Tibial nerve (tissue), 4 donors: ENCODE measurements at places on chromosomes 16 and 17. TPM values are rescaled to one million over a fixed set of nuclear protein-coding genes. Genes with fewer than 3 reads are reported as not detected.
A peak's percentile ranks its signal among the peaks of the same experiment; 100 is the strongest.

DNA sequence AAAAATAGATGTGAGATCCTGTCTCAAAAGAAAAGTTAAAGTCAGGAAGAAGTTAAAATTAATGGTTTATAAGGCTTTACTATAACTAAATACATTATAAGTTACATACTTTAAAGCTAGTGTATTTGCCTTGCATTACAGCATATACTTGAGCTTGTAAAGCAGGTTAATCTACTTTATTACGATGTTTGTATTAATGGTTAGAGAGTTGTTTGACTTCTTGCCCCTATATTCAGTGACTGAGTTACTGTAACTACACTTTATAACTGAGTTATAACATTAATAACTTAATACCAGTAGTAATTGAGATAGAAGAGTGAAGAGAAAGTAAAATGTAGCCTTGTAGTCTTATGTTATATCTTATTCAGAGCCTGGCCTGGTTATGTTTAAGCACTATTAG, 22.9 kb downstream of the CLTC start:
- peaks cover 22% of the 10 kb centered on the region for H3K36me3 ChIP-seq
- H3K4me1 ChIP-seq = peaks cover 31% of the 10 kb centered on the region
- no peak overlapping the region for H3K4me3 ChIP-seq
- H3K27me3 ChIP-seq = no peaks in the 10 kb centered on the region

DNA sequence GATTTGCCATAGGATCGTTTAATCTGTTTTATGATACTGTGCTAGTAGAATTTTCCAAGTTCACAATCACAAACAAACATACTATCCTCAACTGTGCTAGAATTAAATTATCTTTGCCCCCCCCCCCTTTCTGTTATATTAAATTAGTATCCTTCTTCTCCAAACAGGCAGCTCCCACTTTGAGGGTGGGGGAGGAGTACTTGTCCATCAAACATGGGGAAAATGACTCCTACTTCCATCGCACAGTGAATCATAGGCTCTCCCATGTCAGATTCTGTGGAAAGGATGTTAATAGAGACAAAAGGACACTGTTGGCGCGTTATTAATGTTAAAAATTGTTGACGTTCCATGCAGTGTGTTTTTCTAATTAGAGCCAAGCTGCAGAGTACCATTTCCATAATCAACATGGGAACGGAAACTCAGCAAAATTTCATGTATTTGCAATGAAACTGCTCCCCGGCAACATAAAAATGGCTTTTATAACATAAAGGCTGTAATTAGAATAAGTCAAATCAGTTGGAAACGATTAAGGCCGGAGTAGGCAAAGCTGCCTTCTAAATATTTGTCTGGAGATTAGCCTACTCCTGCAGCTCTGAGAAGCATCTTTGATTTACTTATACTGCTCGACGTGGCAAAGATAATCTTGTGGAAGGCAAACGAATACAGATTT, 104.6 kb downstream of the RBFOX1 start:
- no peaks in the 10 kb centered on the region for H3K27me3 ChIP-seq
- H3K27ac ChIP-seq = no peak overlapping the region
- no peaks in the 10 kb centered on the region for H3K36me3 ChIP-seq
- no peaks in the 10 kb centered on the region for H3K4me1 ChIP-seq
- no peak overlapping the region for H3K4me3 ChIP-seq

DNA sequence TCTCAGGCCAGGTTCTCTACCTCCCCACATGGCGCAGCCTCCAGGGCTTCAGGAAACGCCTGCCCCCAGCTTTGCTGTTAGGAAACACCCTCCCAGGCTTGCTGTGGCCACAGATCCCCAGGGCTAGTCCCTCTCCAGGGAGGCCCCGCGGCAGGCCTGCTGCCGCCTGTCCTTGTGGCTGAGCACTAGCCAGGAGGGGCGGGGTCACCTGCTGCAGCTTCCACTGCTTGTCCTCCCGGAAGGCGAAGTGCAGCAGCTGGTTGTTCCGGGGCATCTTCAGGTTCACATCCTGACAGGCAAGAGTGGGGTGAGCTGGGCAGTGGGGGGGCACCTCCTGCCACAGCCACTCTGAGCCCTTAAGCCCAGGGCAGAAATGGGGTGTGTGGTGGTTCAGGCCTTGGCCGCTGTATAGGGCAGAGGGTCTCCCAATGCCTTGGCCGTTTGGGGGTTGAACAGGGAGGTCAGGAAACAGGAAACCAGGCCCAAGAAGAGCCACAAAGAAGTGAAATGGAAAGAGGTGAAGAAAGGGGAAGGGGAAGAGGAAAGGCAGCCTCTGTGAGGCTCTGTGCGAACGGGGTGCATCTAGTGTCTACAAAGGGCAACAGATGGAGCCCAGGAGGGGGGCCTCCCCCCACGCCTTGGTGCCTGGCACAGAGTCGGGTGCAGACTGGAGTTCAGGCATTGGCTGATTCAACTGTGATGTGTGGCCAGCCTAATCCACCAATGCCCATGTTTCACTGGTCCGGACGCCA, 2.0 kb downstream of the ROGDI start:
- H3K4me3 ChIP-seq = no peak overlapping the region
- peaks cover 10% of the 10 kb centered on the region for H3K4me1 ChIP-seq
- H3K36me3 ChIP-seq = no peaks in the 10 kb centered on the region
- no peak for DNase-seq
- no peaks in the 10 kb centered on the region for H3K27me3 ChIP-seq

- H3K36me3 ChIP-seq = no peaks in the 10 kb centered on the region
- H3K4me1 ChIP-seq = no peaks in the 10 kb centered on the region
- DNase-seq = no peak
- no peaks in the 10 kb centered on the region for H3K27me3 ChIP-seq
- no peak overlapping the region for H3K4me3 ChIP-seq
- no peak overlapping the region for H3K27ac ChIP-seq
These were observed 8.4 kb downstream of the FBXO47 start for GRCh38 chr17:38958756-38959155.

GRCh38 chr17:48544349-48545021, 424 bp downstream of the HOXB2 start:
- peak overlapping the region; percentile 92 for H3K27ac ChIP-seq
- peak overlapping the region; percentile 58 for H3K4me3 ChIP-seq
- H3K36me3 ChIP-seq = no peaks in the 10 kb centered on the region
- peaks cover 32% of the 10 kb centered on the region for H3K4me1 ChIP-seq

- peaks cover 31% of the 10 kb centered on the region for H3K36me3 ChIP-seq
- DNase-seq = no peak
- H3K4me3 ChIP-seq = no peak overlapping the region
- no peaks in the 10 kb centered on the region for H3K27me3 ChIP-seq
- H3K27ac ChIP-seq = no peak overlapping the region
These were observed 129.4 kb upstream of the PLCG2 start for GRCh38 chr16:81649561-81650184.

The FSCN2 gene
- total RNA-seq = 4.2 TPM

The ABCA6 gene
- total RNA-seq = 218 TPM

The PRAC1 gene
- total RNA-seq = not detected

The AOC3 gene
- total RNA-seq = 54.4 TPM
